ENCODE measurements at places on chromosomes 2 and 18. TPM values are rescaled to one million over a fixed set of nuclear protein-coding genes. Genes with fewer than 3 reads are reported as not detected.
A peak's percentile ranks its signal among the peaks of the same experiment; 100 is the strongest.

GRCh38 chr2:168156661-168157060 lies 90.7 kb downstream of the STK39 start:
- peak; percentile 27 for DNase-seq

DNA sequence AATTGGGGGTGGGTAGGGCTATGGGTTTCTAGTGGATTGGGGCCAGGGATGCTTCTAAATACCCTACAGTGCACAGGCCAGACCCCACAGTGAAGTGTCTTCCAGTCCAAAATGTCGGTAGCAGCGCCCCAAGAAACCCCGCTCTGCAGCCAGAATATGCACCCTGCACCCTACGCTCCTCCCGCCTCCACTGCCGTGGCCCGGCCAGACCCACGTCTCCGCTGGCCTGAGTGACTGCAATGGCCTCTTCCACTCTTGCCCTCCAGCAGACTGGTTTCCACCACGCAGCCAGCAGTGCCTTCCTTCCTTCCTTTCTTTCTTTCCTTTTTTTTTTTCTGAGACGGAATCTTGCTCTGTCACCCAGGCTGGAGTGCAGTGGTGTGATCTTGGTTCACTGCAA lies 91.4 kb upstream of the TAF1B start:
- DNase-seq = no peak

- peak; percentile 74 for DNase-seq
Measured at GRCh38 chr18:22282311-22283115, 113.1 kb downstream of the GATA6 start.

DNA sequence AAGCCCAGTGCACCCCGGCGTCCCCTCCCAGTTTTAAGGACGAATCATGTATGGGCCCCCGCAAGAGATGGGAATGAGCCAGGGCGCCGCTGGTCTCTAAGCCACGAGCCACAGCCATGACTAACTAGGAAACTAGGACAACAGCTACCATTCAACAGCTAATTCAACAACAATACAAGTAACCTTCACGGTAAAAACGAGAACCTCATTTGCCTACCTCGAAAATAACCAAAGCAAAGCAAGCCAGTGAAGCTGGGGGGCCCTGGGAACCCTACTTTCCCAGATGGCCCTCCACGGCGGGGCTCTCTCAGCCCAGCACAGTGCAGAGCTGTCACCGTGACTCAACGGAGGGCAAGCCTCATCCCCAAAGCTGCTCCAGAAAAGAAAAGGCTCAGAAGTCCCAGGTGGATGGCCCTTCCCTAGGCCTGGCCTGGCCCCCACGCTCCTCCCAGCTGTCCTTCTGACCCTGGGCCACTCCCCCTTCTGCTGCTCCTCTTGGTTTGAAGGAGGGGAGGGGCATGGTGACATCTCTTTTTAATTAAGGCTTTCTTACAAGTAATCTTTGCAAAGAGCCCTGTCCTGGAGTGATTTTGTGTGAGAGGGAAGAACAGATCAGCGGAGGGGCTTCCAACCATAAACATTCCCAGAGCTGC lies 126.3 kb downstream of the HDAC4 start:
- DNase-seq = no peak

GRCh38 chr2:148969659-148970061 lies 68.8 kb upstream of the LYPD6B start:
- DNase-seq = no peak

The EMILIN1 gene
- total RNA-seq = 80.8 TPM

DNA sequence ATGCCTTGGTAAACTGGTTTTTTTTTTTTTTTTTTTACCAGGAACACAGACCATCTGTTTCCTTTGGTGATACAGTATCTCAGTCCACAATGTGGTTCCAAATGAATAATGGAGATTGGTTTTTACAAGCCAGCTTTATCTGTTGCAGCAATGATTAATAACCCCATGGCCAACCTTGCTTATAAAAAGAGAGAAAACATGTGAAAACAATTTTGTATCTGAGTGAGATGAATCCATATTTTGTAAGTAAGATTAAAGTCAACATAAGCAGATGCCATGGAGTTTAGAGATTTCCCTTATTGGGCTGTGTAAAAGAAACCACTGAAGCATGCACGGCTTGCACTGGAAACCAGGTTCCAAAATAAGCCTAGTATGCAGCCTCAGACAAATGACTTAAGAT lies 108.6 kb upstream of the CNTNAP5 start:
- no peak for DNase-seq

- DNase-seq = peak; percentile 21
Measured at GRCh38 chr2:21643180-21643579, 519.4 kb downstream of the TDRD15 start.

DNA sequence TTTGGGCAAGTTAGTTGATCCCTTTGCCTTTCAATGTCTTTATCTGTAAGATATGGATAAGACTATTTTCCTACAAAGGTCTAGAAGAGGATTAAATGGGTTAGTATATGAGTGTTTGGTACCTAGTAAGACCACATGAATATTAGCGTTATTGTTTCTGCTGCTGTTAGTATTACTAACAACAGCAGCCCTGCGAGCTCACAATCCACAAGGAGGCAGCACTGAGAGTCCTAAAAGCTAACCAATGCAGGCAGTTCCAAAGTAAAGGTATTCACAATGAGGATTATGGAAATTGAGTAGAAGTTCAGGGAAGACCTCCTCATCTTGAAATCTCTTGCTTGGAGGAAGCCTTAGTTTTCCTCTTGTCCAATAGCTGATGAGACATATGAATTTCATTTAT lies 248.9 kb downstream of the TDRD15 start:
- DNase-seq = peak; percentile 54

GRCh38 chr2:65437392-65438135 lies 5.2 kb upstream of the SPRED2 start:
- DNase-seq = no peak

- no peak for DNase-seq
Measured at GRCh38 chr2:180376066-180376465, 369.0 kb upstream of the CWC22 start.

- DNase-seq = no peak
Measured at GRCh38 chr18:60021556-60021955, 121.8 kb downstream of the PMAIP1 start.

DNA sequence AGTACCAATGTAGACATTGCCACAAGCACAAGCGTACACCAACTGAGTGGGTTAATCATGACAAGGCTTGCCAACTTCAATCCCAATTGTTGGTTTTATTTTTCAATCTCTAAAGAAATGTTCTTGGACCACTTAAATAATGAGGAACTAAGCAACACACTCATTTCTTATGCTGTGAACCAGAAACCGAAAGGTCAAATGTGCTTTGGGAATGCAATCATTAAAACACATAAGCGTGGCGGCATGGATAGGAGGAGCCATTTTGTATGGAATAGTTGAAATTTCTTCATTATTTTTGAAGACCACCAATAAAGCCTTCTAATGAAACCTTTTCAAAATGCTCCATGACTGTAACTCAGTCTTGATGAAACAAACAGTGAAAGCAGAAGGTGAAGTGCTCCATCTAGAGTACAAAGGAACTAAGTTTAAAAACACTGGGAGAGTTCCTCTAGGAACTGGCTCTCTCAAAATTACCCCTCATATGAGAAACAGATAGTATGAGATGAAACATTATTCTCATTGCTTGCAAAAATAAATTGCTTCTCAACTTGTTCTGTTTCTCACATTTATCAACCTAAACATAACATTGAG lies 113.2 kb upstream of the CHST9 start:
- peak; percentile 23 for DNase-seq

DNA sequence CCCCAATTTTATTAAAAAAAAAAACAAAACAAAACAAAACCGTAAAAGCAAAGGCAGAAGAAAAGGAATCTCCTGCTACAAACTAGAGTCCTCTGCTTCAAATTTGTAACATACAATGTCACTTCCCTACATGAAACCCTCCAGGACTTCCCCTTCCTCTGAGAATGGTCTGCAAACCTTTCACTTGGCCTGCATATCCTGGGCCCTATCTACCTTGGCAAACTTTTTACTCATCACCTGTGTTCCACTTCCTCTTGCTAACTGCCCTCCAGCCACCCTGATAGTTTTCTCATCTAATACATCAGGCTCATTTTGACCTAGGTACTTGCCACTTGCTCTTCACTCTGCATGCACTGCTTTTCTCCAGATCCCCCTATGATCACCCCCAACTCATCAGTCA lies 255.5 kb downstream of the ETAA1 start:
- DNase-seq = no peak

DNA sequence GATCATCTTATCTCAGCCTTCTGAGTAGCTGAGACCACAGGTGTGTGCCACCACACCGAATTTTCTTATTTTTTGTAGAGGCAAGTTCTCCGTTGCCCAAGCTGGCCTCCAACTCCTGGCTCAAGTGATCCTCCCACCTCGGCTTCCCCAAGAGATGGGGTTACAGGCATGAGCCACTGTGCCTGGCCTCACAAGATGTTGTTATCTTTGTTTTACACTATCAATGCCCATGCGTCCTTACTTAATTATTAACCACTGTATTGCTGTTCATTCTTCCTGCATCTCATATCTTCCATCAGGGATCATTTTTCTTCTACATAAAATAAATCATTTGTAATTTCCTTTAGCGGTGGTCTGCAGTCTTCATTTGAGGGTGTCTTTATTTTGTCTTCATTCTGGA lies 181.9 kb downstream of the TGIF1 start:
- no peak for DNase-seq

GRCh38 chr2:228575897-228576296 lies 394.4 kb upstream of the SPHKAP start:
- no peak for DNase-seq

All from hepatocyte (in vitro differentiated cells).